Stimulated activated memory B cell treated with anti-CD40 and anti-IgM and Interleukin-4, amounts not matched to agents 10 μg/mL and 1 μg/mL and 100 μg/mL, for 72 hours (primary cell): ENCODE measurements at places on chromosomes 11 and 22.

DNA sequence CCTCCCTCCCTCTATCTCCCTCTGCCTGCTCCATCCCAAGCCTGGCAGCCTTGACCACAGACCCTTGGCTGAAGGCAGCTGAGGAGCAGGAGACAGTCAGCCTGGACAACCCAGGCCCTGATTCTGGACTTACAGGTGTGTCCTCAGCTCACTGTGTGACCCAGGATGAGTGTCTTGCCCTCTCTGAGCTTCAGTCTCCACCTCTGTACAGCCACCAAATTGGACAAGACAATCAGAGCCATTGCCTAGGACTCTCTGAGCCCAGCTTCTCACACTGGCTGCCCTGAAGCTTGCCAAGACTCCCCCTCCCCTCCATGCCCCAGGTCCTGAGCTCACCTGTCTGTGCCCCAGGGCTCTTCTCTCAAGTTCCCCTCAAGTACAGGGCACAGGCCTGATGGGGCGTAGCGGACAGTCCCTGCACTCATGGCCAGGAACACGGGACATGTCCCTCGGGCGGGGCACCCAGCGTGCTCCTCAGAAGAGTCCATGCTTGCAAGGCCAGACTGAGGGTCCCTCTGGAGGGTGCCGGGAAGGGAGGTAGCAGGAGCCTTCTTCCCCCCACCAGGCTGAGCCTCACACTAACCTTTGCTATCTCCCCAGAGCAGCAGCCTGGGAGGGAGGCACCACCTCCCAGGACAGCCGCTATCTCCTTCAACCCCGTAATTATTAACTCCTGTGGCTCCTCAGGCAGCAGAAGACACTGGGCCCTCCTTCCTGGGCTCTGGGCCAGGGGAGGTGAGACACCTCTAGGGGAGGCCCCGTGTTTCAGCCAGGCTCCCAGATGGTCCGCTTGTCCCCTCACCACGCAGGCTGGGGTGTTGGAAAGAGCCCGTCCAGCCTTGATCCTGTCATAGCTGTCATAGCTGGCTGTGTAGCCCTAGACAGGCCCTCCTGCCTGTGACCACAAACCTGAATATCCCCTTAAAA, 2.6 kb upstream of the RAB3IL1 start:
- no peak overlapping the region for H3K4me3 ChIP-seq
- ATAC-seq, result no peak
- H3K27me3 ChIP-seq, result peaks cover 62% of the 10 kb centered on the region
- peaks cover 18% of the 10 kb centered on the region for H3K4me1 ChIP-seq
- H3K36me3 ChIP-seq, result no peaks in the 10 kb centered on the region

- H3K27me3 ChIP-seq, result no peaks in the 10 kb centered on the region
- H3K4me3 ChIP-seq, result no peak overlapping the region
- peaks cover 59% of the 10 kb centered on the region for H3K4me1 ChIP-seq
- no peak overlapping the region for H3K27ac ChIP-seq
These were observed 15.8 kb upstream of the MOB2 start for GRCh38 chr11:1502168-1502953.

GRCh38 chr11:2267851-2268728, 2.3 kb downstream of the ASCL2 start:
- no peaks in the 10 kb centered on the region for H3K36me3 ChIP-seq
- peaks cover 29% of the 10 kb centered on the region for H3K27me3 ChIP-seq
- H3K4me3 ChIP-seq, result no peak overlapping the region
- peaks cover 39% of the 10 kb centered on the region for H3K4me1 ChIP-seq
- peak overlapping the region; percentile 23 for H3K27ac ChIP-seq

GRCh38 chr11:74487875-74488274, 5.6 kb downstream of the LIPT2 start:
- peaks cover 9% of the 10 kb centered on the region for H3K36me3 ChIP-seq
- H3K27ac ChIP-seq, result no peak overlapping the region

DNA sequence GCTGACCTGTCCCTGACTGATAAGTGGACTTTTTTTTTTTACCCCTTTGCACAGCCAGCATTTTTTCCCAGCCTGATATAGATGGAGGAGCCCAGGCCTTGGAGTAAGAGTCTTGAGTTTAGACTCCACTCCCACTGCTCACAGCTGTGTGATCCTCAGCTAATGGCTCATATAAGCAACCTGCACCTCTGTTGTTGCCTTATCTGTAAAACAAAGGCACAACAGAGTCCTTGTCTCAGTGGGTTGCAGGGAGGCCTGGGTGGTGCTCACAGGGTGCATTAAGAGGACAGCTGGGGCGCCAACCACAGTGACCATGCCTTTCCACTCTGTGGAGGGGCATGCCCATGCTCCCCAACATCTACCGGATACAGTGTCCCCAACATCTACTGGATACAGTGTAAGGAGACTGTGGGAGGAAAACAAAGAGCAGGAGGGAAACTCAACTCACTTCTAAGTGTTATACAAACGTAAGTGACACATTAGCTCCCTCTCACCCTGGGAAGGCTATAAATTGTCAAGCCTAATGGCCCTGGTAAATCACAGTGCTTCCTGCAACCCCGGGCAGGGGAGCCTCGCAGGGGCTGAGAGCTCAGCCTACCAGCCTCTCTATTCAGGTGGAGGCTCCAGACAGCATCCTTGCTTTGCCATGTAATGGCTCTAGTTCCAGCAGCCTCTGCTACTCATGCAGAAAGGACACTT, 109.5 kb downstream of the TENM4 start:
- no peaks in the 10 kb centered on the region for H3K36me3 ChIP-seq
- H3K27ac ChIP-seq, result no peak overlapping the region

GRCh38 chr11:82909015-82909640, 7.6 kb downstream of the DDIAS start:
- peaks cover 25% of the 10 kb centered on the region for H3K4me1 ChIP-seq
- H3K27me3 ChIP-seq, result no peaks in the 10 kb centered on the region
- peak overlapping the region; percentile 15 for H3K27ac ChIP-seq
- peaks cover 15% of the 10 kb centered on the region for H3K36me3 ChIP-seq
- ATAC-seq, result no peak
- no peak overlapping the region for H3K4me3 ChIP-seq

DNA sequence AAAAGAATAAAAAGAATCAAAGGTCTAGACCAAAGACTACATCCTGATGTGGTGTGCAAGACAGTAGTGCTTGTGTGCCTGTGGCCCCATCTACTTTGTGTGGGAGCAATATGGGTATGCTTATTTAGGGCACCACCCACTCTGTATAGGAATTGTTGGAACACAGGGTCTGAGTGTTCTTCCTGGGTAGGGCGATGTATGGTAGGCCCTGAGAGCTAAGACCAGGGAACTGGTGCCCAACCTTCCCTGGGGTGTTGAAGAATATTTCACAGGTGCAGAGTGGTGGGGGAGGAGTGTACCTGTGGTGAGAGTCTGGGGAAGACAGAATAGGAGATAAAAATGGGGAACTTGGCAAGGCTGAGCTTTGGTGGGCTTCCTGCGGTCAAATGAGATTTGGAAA, 41.9 kb downstream of the MICAL2 start:
- no peak for ATAC-seq
- H3K36me3 ChIP-seq, result no peaks in the 10 kb centered on the region
- H3K4me3 ChIP-seq, result no peak overlapping the region
- H3K4me1 ChIP-seq, result peaks cover 7% of the 10 kb centered on the region
